ENCODE measurements at places on chromosomes 5 and 9.

- DNase-seq, result no peak
Observed at GRCh38 chr9:86242071-86242470, 17.4 kb downstream of the C9orf153 start.

DNA sequence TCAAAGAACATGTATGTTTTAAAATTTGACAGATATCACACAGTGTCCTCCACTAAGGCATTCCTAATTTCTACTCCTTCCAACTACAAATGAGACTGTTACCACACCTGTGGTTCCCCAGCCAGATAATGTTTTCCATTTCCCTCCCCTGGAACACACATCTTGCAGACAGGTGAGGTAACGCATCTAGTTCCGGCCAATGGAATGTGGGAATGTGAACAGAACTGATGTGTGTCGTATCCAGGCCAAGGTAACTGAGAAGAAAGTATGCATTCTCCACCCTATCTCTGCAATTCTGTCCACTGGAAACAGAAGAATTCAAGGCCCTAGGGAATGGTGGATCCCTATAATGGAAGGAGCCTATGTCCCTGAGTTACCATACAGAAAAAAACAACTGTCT, 19.9 kb upstream of the NR4A3 start:
- no peak for DNase-seq

DNA sequence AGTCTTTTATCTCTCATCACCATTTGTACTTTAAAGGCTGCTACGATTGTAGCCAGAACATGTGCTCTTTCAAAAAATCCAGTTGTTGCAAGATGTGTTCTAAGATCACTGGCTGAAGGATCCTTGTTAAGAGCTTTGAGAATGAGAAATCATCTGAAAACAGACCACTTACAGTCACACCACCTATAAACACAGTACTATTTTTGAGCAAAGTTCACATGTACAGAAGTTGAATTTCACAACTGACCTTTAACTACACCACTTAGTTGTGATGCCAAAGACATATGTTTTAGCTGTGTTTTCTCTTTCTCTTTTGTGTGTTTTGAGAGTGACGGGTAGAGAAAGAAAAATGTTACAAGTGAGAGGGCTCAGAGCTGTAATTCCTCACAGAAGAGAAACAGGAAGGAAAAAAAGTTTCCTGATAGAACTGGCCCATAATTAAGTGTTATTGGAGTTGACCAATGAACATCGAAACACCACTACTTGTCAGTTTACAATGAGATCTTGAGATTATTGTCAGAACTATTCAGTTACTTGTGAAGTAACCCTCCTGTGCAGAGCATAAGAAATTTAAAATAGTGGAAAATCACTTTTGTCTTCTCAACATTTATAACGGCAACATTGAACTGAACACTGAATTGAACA, 245.4 kb downstream of the MLLT3 start:
- DNase-seq, result no peak

DNA sequence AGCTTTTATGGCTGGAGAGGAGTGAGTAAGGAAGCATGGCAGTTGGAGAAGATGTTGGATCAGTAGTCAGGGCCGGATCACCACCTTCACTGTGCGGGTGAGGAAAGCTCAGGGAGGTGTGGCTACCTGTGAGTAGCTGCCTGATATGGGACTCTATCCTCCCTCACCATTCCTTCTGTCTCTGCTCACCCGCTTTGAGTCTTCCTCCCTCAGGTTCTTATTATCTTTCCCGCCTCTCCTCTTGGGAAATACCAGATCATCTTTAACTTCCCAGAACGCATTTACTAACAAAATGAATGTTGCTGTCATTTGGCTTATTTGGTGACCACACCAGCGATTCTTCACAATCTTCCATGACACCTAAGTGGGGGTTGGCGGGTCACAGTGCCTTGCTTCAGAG, 140.7 kb upstream of the GPR151 start:
- DNase-seq, result no peak

DNA sequence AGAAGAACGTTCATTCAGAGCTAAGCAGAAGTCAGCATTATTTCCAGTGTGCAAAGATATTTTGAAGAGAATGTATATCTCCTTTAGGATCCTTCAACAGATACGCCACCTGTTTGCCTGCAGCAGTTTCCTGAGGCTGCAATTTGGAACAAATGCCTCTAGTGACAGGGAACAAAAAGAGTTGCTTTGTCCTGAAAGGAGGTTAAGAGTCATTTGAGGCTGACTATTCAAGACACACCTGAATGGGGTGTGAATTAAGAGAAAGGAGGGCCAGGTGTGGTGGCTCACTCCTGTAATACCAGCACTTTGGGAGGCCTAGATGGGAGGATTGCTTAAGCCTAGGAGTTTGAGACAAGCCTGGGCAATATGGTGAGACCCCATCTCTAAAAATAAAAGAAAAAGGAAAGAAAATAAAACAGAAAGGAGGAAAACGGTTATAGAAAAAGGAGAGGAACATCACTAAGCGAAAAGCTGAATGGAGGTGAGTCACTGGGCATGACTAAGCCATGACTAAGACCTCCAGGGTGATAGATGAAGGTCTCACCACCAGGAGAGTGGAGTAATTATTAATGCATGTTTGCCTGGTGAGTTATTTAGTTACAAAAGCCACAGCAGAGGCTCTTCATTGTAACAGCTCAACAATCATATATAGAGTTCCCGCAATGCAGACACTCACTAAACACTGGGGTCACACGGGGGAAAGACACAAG, 255.2 kb upstream of the TNC start:
- no peak for DNase-seq

GRCh38 chr9:134661791-134662142, 20.2 kb downstream of the COL5A1 start:
- DNase-seq, result no peak

DNA sequence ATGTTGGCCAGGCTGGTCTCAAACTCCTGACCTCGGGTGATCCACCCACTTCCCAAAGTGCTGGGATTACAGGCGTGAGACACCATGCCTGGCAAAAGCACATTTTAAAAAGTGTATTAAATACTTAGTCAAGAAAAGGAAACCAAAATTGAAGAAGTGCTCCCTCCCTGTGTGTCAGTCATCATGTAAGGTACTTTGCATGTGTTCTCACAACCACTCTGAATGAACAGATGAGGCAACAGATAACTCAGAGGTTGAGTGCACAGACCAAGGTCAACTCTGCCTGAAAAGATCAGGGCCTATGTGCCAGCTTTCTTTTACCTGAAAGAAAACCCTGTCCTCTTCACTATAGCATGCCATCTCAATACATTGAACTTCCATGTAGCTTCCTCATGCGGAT, 289.7 kb downstream of the MRPS30 start:
- no peak for DNase-seq

DNA sequence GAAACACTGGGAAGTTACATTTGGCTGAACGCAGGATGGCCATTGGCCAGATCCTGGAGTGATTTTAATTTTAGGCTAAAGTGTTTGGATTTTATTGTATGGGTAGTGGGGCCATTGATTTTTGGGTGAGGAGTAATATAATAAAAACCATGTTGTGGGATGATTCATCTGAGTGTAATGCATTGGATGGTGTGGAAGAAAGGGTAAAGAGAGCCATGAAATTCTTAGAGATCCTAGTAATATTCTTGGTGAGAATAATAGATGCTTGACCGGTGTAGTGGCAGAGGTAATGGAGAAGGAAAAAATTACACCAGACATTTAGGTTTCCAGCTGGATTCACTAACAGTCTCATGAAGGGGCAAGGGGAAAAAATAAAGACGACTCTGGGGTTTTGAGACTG, 158.1 kb downstream of the NPR3 start:
- no peak for DNase-seq

DNA sequence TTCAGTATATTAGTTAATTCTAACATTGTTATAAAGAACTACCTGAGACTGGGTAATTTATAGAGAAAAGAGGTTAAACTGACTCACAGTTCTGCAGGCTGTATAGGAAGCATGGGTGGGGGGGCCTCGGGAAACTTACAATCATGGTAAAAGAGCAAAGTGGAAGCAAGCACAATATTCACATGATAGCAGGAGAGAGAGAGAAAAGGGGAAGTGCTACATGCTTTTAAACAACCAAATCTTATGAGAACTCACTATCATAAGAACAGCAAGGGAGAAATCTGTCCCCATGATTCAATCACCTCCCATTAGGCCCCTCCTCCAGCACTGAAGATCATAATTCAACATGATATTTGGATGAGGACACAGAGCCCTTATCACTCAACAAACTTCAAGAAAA, 324.9 kb downstream of the ZNF608 start:
- no peak for DNase-seq

DNA sequence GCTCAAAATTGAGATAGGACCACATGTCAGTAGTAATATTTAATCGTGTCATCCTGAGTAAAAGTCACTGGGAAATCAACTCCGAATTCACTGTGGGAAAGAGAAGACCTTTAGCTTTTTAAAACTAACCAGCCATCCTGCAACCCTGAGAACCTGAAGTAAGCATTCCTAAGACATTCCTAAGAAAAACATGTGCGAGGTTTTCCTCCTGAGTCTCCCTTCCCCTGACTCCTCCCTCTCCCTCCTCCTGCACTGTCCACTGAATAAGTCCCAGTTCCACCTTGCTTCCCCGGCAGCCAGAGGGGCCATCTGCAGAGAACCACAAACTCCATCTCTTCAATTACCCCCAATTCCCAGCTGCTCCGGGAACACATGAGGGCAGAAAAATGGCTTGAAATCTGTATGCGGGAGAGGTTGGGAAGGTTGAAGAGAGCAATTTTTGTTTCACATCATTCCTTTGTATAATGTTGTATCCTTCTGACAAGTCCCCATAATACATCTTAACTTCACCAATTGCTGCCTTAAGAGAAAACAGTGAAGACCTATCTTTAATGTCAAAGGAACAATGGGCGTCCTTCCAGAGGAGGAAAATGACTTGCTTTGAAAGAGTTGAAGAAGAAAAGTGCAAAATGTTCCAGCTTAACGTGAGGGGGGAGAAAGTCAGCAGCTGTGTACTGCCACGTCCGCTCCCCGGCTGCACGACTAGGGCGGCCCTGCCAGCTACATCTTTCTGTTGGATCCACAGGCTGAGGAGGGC, 186.3 kb downstream of the ZNF462 start:
- DNase-seq, result no peak

- no peak for DNase-seq
Observed at GRCh38 chr5:3778000-3778550, 182.4 kb downstream of the IRX1 start.

DNA sequence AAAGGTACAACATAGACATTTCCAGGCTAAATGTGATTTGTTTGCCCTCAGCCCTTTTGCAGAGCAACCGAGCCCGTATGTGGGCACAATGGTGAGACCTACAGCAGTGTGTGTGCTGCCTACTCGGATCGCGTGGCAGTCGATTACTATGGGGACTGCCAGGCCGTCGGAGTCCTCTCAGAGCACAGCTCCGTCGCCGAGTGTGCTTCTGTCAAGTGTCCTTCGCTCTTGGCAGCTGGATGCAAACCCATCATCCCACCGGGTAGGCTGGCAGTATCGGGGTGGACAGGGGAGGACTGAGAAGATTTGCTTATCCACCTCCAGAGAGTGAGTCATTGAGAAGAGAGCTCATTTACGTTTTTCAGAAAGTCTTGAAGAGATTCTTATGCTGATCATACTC, 17.8 kb upstream of the GLIPR2 start:
- no peak for DNase-seq

DNA sequence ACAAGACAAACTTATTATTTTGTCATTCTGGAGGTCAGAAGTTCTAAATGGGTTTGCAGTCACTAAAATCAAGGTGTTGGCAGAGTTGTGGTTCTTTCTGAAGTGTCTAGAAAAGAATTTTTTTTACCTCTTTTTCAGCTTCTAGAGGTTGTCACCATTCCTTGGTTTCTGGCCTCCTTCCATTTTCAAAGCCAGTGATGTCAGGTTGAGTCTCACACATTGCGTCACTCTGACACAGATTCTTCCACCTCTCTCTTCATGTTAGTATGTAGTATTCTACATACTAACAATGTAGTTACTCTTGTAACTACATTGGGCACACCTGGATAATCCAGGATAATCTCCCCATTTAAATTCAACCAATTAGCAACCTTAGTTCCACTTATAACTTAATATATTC, 290.3 kb downstream of the RFX3 start:
- no peak for DNase-seq

DNA sequence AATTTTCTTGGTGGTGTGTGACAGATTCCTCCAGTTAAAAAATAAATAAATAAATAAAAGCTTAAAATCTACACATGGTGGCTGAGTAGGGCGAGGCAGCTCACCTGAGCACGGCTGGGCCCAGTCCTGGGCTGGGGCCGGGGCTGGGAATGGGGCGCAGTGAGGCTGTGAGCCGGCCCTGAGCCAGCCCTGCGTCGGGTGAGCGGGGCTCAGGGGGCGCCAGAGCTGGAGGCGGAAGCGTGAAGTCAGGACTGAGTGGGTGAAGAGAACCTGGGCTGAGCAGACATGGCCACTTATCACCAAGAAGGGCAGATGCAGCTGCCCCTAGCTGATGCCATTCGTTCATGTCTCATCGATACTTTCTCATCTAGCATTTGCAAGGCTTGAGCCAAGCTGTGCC, 22.8 kb upstream of the DTWD2 start:
- no peak for DNase-seq

- DNase-seq, result no peak
Observed at GRCh38 chr5:142883025-142883424, 112.8 kb downstream of the ARHGAP26 start.

DNA sequence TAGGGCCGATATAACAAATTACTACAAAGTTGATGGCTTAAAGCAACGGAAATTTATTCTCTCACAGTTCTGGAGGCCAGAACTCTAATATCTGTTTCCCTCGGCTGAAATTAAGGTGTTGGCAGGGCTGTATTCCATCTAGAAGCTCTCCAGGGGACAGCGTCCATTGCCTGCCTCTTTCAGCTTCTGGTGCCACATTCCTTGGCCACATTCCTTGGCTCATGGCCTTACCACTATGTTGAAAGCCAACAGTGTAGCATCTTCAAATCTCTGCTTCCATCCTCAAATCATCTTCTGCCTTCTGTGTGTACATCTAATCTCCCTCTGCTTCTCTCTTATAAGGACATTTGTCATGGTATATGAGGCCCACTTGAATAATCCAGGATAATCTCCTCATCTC, 17.2 kb downstream of the FGF10 start:
- DNase-seq, result no peak

DNA sequence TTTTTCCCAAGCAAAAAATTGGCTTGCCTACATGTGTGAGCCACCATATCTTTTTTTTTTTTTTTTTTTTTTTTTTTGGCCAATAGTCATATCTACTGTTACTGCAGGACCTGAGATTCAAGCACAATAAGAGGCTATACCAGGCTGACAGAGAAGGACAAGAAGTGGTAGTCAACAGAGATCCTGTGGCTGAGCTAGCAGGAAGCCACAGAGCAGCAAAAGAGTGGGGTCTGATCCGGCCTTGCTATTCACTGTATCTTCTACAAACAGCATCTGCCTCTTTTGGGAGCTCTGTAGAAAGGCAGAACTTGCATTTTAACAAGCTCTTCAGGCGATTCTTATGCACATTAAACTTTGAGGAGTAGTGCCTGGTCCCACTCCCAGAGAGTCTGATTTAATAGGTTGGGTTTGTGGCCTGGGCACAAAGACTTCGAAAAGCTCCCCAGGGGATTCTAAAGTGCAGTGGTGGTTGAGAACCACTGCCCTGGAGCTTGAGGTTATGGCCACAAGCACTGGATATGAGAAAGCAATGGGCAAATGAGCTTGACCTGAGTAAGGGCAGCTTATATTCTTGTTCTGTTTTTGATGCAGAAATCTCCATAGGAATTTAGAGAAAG, 162.8 kb downstream of the PIK3R1 start:
- DNase-seq, result no peak

- DNase-seq, result no peak
Observed at GRCh38 chr9:13410566-13411031, 131.1 kb upstream of the MPDZ start.
